ENCODE measurements at places on chromosomes 6 and 20.

DNA sequence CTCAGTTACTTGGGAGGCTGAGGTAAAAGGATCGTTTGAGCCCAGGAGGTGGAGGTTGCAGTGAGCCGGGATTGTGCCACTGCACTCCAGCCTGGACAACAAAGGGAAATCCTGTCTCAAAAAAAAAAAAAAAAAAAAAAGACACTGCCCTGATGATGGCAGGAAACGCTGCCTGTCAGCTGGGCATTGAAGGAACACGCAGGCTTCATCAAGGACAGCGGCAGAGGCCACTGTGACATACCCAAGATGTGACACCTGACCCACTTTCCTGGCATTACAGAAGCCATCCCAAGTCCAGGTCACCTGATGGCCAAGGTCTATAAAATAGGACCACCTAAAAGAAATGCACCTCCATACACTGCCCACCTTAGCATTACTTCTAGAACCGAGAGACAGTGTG lies 75.9 kb downstream of the RIPOR3 start:
- DNase-seq = no peak

GRCh38 chr6:133645966-133646740 lies 242.8 kb upstream of the TCF21 start:
- no peak for DNase-seq

- DNase-seq = no peak
Observed at GRCh38 chr6:31169123-31169857, 1.2 kb downstream of the POU5F1 start.

GRCh38 chr20:47146686-47147085 lies 209.8 kb downstream of the ZMYND8 start:
- no peak for DNase-seq

DNA sequence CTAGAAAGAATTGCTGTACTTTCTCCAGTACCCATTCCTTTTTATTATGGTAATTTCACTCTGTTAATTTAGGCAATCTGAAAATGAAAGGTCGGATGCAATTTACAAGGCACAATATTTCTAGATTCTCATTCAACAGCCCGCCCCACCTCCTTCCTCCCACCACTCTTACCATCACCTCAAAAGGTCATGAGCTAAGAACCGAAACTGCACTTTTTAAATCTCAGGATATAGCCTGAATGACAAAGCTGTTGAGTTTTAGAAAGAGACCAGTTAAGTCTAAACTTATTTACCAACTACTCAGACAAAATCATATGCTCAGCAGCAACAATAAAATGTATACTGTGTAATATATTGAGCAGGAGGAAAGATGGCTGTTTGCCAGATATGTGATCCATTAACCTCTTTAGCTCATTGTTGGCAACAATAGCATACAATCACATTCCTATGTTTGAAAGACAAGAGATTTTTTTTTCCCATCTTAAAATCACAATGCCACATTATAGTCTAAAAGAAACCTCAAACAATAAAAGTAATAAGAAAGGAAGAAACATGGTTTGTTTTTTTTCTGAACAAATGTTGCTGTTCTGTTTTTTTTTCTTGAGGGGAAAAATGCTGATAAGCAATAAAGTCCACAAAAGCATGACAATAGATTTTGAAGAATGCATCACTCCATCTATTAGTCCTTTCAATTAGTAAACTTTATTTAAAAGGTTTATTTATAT lies 1.6 kb upstream of the HS3ST5 start:
- no peak for DNase-seq

DNA sequence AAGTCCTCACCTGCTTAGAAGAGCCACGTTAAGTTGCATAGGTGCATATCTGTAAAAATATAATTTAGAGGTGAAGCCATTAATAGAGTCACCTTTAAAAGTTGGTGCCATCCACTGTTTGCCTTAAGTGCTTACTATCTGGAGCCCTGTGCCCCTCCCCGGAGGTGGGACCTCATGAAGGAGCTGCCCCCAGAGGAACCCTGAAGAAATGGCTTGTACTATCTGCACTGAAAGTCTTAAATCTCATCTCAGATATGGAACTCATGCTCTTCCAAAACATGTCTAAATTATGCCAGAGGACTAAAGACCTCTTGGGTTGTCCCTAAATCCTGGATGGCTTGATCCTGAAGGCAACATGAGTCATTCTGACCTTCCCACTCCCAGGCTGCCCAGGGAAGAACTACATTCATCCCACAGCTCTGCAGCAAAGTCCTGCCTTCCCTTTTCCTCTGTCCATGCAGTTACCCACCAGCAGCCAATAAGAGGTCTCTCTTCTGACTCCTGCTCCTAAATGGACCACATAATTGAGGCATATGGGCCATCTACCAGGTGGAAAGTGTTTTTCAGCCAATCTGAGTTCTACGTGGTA lies 85.3 kb downstream of the ASXL1 start:
- DNase-seq = no peak

GRCh38 chr6:159099961-159100360 lies 55.2 kb upstream of the TAGAP start:
- DNase-seq = no peak

GRCh38 chr6:137040393-137040792 lies 4.4 kb downstream of the IL20RA start:
- no peak for DNase-seq

- no peak for DNase-seq
Observed at GRCh38 chr6:16928387-16928786, 167.1 kb upstream of the ATXN1 start.

DNA sequence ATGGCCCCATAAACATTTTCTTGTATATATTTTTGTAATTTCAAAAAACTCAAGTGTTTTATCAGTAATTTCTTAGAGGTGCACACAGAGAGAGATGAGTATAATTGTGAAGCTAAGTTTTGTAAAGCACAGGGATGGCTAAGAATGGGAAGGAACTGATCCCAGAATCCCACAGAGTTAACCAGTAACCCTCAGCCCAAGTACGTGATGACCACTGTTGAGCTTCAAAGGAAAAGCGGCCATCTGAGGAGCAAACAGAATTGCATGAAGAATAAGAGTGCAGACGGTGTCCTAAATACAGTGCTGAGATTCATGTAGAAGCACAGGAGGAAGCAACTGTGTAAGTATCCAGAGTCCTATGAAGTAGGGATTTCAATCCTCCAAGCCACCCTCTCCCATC lies 28.1 kb upstream of the HLA-C start:
- no peak for DNase-seq

DNA sequence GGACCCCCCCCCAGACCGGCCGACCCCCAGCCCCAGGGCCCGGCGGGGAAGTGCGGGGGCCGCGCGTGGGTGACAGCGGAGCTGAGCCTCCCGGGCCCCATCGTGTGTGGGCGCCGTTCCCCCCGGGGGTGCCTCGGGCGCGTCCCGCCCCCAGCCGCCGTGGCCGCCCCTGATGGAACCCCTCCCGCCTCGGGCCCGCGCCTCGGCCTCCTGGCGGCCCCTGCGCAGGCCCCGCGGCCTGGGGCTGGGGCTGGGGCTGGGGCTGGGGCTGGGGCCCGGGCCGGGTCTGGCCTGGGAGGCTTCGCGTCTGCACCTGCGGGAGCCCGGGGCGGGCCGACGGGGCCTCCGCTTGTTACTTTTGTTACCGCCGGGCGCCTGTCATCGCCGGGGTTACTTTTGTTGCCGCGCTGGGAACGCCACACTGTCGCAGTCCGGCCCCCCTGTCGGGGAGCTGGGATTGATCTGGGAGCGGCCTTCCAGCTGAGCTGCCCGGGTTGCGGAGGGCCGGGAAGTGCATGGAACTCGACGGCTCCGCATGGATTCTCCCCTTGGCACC lies 598 bp downstream of the OGFR start:
- DNase-seq = no peak

- no peak for DNase-seq
Observed at GRCh38 chr6:136501096-136501495, 49.1 kb downstream of the MAP7 start.

DNA sequence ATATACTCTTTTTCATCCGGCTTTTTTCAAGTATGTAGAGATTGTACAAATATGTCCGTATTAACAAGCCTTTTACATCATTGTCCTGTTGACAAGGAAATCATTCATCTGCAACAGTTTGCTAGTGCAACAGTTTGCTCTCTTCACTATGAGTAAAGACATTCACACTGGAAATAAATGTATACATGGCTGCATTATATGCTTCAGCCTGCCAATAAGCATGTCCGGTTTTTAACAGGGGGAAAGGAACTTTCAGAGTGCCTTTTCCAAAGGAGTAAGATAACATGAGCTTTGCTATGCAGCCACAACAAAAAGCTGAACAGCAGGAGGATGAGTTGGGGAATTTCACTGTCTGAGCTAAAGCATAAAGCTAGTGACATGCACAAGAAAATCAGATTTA lies 99.4 kb upstream of the ADTRP start:
- no peak for DNase-seq

GRCh38 chr6:144346719-144347447 lies 61.7 kb downstream of the UTRN start:
- DNase-seq = no peak

DNA sequence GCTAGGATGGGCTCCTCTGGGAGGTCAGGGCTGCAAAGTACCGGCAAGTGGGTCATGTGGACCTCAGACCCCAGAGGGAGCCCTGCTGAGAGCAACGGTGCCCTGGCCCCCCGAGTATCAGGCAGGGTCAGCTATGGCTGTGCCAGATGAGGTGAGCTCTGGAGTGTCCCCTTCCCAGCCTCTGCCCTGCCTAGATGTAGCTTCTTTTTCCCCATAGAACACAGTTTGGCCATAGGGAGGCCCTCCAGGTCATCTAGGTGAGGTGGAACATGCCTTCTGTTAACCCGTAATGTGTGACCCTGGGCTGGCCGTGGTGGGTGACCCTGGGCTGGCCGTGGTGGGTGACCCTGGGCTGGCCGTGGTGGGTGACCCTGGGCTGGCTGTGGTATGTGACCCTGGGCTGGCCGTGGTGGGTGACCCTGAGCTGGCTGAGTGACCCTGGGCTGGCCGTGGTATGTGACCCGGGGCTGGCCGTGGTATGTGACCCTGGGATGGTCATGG lies 21.2 kb upstream of the PCMTD2 start:
- no peak for DNase-seq

DNA sequence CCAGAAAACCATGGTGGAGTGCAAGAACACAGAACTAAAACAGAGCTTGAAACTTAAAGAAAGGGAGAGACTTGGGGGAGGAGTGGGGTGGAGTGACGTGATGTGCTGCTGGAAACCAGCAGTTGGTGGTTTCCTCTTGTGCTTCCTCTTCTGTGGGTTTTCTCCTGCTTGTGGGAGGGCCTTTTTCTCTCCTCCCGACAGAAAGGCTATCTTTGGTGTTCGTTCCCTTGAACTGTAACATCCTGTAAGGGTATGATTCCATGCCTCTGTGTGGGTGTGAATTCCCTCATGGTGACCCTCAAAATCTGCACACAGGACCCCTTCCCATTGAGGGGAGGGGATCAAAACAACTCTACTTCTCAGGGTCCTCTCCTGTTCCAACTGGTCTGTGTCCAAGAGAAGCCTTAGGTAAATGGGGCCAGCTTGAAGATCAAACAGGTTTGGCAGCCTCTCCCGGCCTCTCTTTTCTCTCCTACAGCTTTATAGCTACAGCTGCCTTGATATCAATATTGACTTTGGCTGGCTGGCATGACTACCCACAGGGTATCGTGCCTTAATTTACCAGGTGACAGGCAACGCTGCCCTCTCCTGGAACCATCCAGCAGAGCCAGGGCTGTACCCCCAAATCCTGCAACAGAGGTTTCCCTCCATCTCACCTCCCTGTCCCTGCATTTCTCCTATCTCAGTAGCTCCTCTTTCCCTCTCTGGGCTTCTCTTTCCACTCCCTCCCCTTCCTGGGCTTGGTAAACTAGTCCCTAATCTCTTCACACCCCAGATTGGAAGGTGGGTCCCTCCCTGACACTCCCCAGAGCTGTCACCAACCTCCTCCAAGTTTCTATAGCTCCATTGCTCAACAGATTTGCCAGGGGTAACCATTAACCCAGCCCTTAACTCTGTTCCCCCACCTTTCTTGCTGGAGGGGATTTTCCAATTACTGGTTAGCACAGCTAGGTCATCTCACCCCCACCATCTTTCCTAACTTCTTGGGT lies 1.5 kb upstream of the MSH5 start:
- no peak for DNase-seq

GRCh38 chr6:7175462-7175861 lies 67.7 kb downstream of the RREB1 start:
- DNase-seq = no peak

GRCh38 chr6:136968837-136969236 lies 46.7 kb downstream of the SLC35D3 start:
- no peak for DNase-seq

DNA sequence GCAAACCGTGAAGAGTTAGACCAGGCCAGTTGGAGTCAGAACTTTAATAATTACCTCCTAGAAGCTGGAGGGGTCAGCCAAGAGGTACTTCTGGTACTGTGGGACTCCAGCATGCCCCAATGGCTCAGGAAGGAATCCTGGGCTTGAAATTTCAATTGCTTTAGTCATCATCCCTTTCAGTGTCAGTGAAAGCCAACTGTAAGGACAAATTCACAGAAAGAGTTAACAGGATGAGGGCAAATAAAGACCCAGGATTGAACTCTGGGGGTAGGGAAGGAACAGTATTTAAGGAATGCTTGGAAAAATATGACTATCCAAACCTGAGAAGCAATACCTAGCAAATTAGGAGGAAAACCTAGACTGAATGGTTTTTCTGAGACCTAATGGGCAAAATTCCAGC lies 735.1 kb upstream of the MARCKS start:
- no peak for DNase-seq

- DNase-seq = no peak
Observed at GRCh38 chr20:17904027-17904426, 64.6 kb downstream of the SNX5 start.

GRCh38 chr6:14092316-14092715 lies 25.3 kb upstream of the CD83 start:
- no peak for DNase-seq

DNA sequence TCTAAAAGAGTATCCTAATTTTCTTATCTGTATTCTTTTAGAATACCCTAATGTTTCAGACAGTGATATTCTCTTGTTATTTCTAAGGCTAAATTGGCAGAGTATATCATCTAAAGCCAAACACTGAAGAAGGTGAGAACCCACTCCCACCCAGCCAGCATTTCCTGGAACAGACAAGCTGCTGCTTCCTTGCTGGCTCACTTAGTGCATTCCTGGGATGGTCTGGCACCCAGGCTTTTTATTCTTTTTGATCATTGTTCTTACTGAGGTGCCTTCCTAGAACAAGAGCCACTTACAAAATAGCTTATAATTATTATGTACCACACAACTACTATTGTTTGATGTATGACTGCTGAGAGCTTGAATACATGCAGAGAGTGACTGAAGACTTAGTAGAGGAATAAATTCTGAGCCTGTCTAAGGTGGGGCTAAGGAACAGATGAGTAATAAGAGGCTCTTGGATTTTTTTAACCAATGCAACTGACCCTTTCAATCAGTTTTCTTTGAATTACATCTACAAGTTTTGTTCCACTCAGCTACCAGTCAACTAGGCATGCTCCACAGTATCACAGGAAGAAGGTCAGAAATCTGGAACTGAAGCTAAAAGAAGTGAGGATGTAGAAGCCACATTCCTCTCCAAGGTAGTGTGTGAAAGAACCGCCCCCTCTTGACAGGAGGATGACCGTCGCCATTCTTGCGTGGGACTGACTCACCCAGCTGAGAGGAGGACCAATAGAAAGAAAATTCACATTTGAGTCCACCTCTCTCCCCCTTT lies 30.1 kb downstream of the PRPH2 start:
- DNase-seq = no peak

Data from activated naive CD8-positive, alpha-beta T cell treated with anti-CD3 and anti-CD28 coated beads, Interleukin-2, amount 50 U/mL, for 16 hours (primary cell).